ENCODE measurements at places on chromosomes 5 and 9. TPM values are rescaled to one million over a fixed set of nuclear protein-coding genes. Genes with fewer than 3 reads are reported as not detected.

GRCh38 chr9:134919303-134919702, 1.6 kb upstream of the FCN1 start:
- H3K4me1 ChIP-seq, result peaks cover 3% of the 10 kb centered on the region
- no peak overlapping the region for H3K4me3 ChIP-seq
- H3K27ac ChIP-seq, result no peak overlapping the region
- DNase-seq, result no peak
- no peaks in the 10 kb centered on the region for H3K36me3 ChIP-seq

DNA sequence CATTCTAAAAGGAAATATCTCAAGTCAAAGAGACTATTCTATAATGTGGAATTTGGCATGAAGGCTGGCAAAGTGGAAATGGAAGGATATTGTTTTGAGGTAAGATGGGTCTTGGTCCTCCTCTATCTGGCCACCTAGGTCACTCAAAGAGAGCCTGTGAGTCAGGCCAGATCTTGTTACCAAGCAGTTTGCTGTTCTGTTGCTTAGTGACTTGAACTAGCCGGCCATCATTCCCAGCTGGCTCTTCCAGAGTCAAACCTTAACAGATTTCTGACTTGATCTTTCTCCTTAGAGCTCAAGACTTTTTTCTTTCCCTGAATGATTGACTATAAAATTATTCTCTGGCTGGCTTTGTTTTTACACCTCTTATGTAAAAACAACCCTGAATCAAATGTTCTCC, 136.1 kb downstream of the PDE4D start:
- no peaks in the 10 kb centered on the region for H3K36me3 ChIP-seq
- no peaks in the 10 kb centered on the region for H3K27me3 ChIP-seq
- no peak for DNase-seq
- H3K27ac ChIP-seq, result no peak overlapping the region
- H3K4me3 ChIP-seq, result no peak overlapping the region
- no peaks in the 10 kb centered on the region for H3K4me1 ChIP-seq

Gene TBC1D9B
- 52.2 TPM for total RNA-seq

- no peak for DNase-seq
- peaks cover 2% of the 10 kb centered on the region for H3K4me1 ChIP-seq
- H3K4me3 ChIP-seq, result no peak overlapping the region
- no peaks in the 10 kb centered on the region for H3K27me3 ChIP-seq
- H3K36me3 ChIP-seq, result no peaks in the 10 kb centered on the region
These were observed 550.3 kb upstream of the DMAC1 start for GRCh38 chr9:8349901-8350300.

- no peaks in the 10 kb centered on the region for H3K4me1 ChIP-seq
- no peaks in the 10 kb centered on the region for H3K36me3 ChIP-seq
- no peak overlapping the region for H3K4me3 ChIP-seq
- H3K27me3 ChIP-seq, result no peaks in the 10 kb centered on the region
- no peak for DNase-seq
- no peak overlapping the region for H3K27ac ChIP-seq
These were observed 115.1 kb upstream of the DMRTA1 start for GRCh38 chr9:22331533-22331932.

- no peaks in the 10 kb centered on the region for H3K36me3 ChIP-seq
- DNase-seq, result no peak
- H3K27ac ChIP-seq, result no peak overlapping the region
- no peak overlapping the region for H3K4me3 ChIP-seq
- H3K27me3 ChIP-seq, result no peaks in the 10 kb centered on the region
These were observed 1471.8 kb upstream of the NUDT12 start for GRCh38 chr5:105034401-105034763.

Gene IDNK
- total RNA-seq, result 4.2 TPM

Gene SLC4A9
- not detected for total RNA-seq

Gene TAF11L10
- total RNA-seq, result not detected

Gene GABRA1
- total RNA-seq, result not detected

DNA sequence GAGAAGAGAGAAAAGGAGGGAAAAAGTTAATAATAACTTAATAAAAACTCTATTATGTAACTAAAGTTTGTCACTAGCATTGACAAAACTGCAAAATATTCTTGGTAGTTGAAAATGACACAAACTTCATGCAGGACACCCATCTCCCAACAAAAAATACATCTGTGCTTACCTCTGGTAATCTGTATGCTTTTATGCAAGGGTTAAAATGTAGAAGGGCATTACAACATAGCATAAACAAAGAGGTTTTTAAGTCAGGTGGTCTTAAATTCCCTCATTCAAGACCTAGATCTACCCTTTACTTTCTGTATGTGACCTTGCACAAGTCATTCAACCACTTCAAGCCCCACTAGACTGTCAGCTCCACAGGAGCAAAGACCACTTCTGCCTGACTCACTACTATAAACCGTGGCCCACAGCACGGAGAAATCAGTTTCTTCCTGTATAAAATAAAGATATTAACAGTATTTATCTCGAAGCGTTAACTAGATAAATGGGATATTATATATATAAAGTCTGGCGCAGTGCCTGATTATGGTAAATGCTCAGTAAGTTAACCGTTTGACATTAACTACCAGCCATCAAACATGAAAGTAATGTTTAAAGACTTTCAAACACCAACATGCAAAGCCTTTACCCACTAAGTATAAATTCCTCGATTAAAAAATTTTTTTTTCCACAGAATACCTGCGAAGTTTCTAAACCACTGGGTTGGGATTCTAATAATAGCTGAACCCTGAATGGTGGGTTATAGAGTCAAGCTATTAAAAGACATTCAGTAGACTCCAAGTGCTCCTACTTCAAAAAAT, 2.0 kb downstream of the FBXL17 start:
- H3K4me3 ChIP-seq, result peak overlapping the region; percentile 100
- no peak for DNase-seq
- H3K36me3 ChIP-seq, result no peaks in the 10 kb centered on the region
- peaks cover 3% of the 10 kb centered on the region for H3K4me1 ChIP-seq
- no peaks in the 10 kb centered on the region for H3K27me3 ChIP-seq

Gene IL5
- total RNA-seq, result not detected

DNA sequence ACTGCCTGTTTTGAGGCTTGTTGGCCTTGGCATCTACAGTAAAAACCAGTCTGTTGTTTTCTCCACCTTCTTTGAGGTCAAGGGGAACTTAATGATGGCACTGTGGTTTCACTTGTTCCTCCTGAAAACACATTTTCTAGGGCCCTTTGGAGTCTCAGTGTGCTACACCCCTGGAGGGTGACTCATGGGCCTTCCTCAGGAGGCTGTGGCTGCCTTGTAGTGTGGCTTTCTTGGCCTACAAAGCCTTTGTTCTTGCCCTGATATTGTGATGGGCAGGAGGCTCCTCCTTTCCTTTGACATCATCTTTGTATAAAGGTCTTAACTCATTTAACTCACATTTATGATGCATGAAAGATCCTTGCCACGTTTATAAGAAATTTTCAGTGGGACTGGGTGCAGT, 56.3 kb upstream of the GPBP1 start:
- no peaks in the 10 kb centered on the region for H3K4me1 ChIP-seq
- no peak for DNase-seq
- H3K27ac ChIP-seq, result no peak overlapping the region
- H3K4me3 ChIP-seq, result no peak overlapping the region

DNA sequence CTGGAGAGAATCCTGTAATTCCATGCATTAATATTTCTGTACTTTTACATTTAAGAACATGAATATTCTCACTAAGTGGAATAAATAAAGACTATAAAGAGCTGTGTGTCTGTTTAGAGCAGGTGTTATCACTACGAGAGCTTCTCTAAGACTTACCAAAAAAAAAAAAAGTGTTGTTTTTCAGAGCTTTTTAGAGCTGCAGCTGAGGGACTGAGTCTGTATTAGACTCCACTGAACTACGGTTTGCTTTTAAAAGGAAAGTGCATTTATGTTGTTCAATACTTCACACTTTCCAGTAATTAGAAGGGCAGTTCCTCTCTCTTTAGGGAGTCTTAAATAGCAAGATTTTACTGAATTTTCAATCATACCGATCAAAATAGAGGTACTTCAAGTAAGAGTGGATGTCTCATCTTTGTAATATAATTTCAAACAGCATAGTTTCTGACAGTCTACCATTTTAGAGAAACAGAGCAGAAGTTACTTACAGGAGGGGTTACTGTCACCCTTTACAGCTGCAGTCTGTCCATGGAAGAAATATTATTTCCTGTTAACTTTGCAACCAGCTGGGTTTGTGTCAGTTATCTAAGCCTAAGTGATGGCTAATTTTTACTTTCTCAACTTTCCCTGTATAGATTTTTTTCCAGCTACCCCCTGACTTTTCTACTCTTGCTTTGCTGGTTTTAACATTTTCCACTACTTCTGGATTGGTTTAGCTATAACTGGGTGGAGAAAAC, 2.4 kb downstream of the SYK start:
- no peak overlapping the region for H3K4me3 ChIP-seq
- H3K27me3 ChIP-seq, result no peaks in the 10 kb centered on the region
- no peak overlapping the region for H3K27ac ChIP-seq
- H3K4me1 ChIP-seq, result no peaks in the 10 kb centered on the region

- no peak overlapping the region for H3K4me3 ChIP-seq
- no peaks in the 10 kb centered on the region for H3K36me3 ChIP-seq
- no peaks in the 10 kb centered on the region for H3K27me3 ChIP-seq
- H3K4me1 ChIP-seq, result no peaks in the 10 kb centered on the region
- no peak for DNase-seq
These were observed 20.8 kb downstream of the ANKRD55 start for GRCh38 chr5:56212130-56212879.

Gene RBM27
- total RNA-seq, result 19.3 TPM

Gene PCDHGA12
- 8.5 TPM for total RNA-seq

- no peaks in the 10 kb centered on the region for H3K36me3 ChIP-seq
- DNase-seq, result peak; percentile 76
These were observed at the start of gene PHYHD1 for GRCh38 chr9:128920381-128921058. TSS of gene PHYHD1 (plus strand) at chr9:128920982. CDS start at chr9:128922324, 1,342 bp downstream.

- no peaks in the 10 kb centered on the region for H3K36me3 ChIP-seq
- H3K27me3 ChIP-seq, result no peaks in the 10 kb centered on the region
- DNase-seq, result no peak
- H3K4me1 ChIP-seq, result no peaks in the 10 kb centered on the region
- no peak overlapping the region for H3K4me3 ChIP-seq
These were observed 78.3 kb upstream of the NEK6 start for GRCh38 chr9:124179196-124180071.

Gene RNF183
- total RNA-seq, result 0.57 TPM

Gene WNT8A
- total RNA-seq, result not detected

GRCh38 chr5:103847060-103847459, 284.5 kb upstream of the NUDT12 start:
- no peak overlapping the region for H3K27ac ChIP-seq
- H3K4me3 ChIP-seq, result no peak overlapping the region
- no peaks in the 10 kb centered on the region for H3K36me3 ChIP-seq
- no peaks in the 10 kb centered on the region for H3K4me1 ChIP-seq
- no peaks in the 10 kb centered on the region for H3K27me3 ChIP-seq
- DNase-seq, result no peak

GRCh38 chr5:142873831-142874230, 103.7 kb downstream of the ARHGAP26 start:
- no peak for DNase-seq
- no peaks in the 10 kb centered on the region for H3K27me3 ChIP-seq
- H3K27ac ChIP-seq, result no peak overlapping the region
- peaks cover 5% of the 10 kb centered on the region for H3K4me1 ChIP-seq

GRCh38 chr5:165723931-165724330, 2218.5 kb downstream of the MAT2B start:
- H3K4me1 ChIP-seq, result no peaks in the 10 kb centered on the region
- no peaks in the 10 kb centered on the region for H3K27me3 ChIP-seq
- DNase-seq, result no peak
- no peak overlapping the region for H3K4me3 ChIP-seq
- H3K27ac ChIP-seq, result no peak overlapping the region

Gene SLCO4C1
- 0.05 TPM for total RNA-seq

GRCh38 chr9:100083448-100084127, 15.2 kb downstream of the ERP44 start:
- no peak overlapping the region for H3K4me3 ChIP-seq
- no peak for DNase-seq
- no peaks in the 10 kb centered on the region for H3K36me3 ChIP-seq
- H3K27ac ChIP-seq, result no peak overlapping the region
- no peaks in the 10 kb centered on the region for H3K4me1 ChIP-seq

- no peaks in the 10 kb centered on the region for H3K27me3 ChIP-seq
- H3K36me3 ChIP-seq, result no peaks in the 10 kb centered on the region
- no peak overlapping the region for H3K4me3 ChIP-seq
- H3K4me1 ChIP-seq, result no peaks in the 10 kb centered on the region
- H3K27ac ChIP-seq, result no peak overlapping the region
- no peak for DNase-seq
These were observed 31.9 kb upstream of the PCSK5 start for GRCh38 chr9:75858497-75859092.

Gene COL23A1
- total RNA-seq, result 0.60 TPM

GRCh38 chr5:4339949-4340348, 744.3 kb downstream of the IRX1 start:
- no peak overlapping the region for H3K27ac ChIP-seq
- no peak for DNase-seq
- no peaks in the 10 kb centered on the region for H3K27me3 ChIP-seq
- H3K36me3 ChIP-seq, result no peaks in the 10 kb centered on the region

Gene ZBTB43
- total RNA-seq, result 33.3 TPM

DNA sequence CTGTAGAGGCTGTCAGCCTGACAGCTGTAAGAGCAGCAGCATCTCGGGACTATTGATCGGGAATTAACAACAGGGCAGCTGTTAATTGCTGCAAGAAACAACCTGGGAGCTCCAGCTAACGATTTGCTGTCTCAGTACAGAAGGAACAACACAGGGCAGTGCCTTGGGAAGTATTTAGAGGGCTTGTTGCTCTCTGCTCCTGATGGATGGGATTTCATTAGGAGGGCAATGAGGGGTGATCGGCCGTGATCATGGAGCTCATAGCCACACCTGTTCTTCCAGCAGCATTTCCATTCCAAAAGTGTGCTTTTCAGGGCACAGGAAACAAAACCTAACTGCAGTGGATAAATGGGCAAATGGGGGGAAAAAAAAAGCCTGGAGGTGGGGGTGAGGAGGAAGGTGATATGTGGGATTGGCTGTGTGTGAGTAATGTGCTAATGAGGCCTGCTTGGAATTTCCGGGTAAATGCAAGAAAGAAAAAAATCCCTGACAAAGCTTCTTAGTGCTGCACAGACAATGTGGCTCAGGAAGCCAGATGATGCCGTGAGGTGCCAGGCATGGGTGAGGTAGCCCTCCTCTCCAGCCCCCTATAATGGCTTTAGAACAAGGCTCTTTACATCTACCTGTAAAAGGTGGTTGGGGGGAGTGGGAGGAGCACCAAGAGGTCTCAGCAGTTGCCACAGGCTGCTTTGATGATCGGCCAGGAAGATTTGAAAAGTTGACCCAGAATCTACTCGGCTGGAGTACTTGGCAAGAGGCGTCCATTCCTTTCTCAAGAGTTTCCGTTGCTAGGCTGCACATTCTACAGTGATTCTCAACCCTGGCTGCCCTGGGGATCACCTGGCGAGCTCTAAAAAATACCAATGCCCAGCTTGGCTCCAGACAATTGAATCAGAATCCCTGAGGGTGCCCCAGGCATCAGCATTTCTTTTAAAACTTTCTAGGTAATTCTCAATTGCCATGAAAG, 139.5 kb upstream of the KLF9 start:
- H3K36me3 ChIP-seq, result no peaks in the 10 kb centered on the region
- no peaks in the 10 kb centered on the region for H3K27me3 ChIP-seq
- no peak overlapping the region for H3K4me3 ChIP-seq
- no peak overlapping the region for H3K27ac ChIP-seq
- DNase-seq, result no peak

GRCh38 chr5:123097871-123098735, 9.1 kb downstream of the PRDM6 start:
- H3K27ac ChIP-seq, result no peak overlapping the region
- no peaks in the 10 kb centered on the region for H3K27me3 ChIP-seq
- DNase-seq, result no peak
- H3K36me3 ChIP-seq, result no peaks in the 10 kb centered on the region

GRCh38 chr9:10612641-10613398, at the start of gene PTPRD:
TSS of gene PTPRD (minus strand) at chr9:10613002.
- H3K27me3 ChIP-seq, result no peaks in the 10 kb centered on the region
- no peaks in the 10 kb centered on the region for H3K36me3 ChIP-seq
- DNase-seq, result peak; percentile 16
- H3K4me3 ChIP-seq, result no peak within 1 kb of the TSS
